ENCODE measurements at places on chromosomes 4 and X. TPM values are rescaled to one million over a fixed set of nuclear protein-coding genes. Genes with fewer than 3 reads are reported as not detected.

DNA sequence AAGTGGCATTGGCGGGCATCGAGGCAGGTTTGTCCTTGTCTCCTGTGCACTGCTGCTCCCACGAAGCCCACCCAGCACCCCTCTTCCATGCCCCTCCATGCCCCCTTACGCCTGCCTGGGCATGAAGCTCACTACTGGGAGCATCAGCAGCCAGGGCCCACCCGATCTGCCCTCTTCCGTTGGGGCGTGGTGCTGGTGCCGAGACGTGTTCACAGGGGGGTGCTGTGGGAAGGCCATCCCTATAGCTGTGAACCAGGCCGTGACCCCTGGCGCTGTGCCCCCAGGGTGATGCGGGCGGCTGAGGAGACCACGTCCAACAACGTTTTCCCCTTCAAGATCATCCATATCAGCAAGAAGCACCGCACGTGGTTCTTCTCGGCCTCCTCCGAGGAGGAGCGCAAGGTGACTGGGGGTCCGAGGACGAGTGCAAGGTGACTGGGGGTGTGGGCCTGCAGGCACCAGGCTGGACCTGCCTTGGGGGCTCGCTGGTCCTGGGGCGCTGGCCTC lies 19.3 kb upstream of the ADD1 start:
- peaks cover 43% of the 10 kb centered on the region for H3K36me3 ChIP-seq
- no peaks in the 10 kb centered on the region for H3K27me3 ChIP-seq
- H3K27ac ChIP-seq = no peak overlapping the region
- peak; percentile 47 for DNase-seq
- H3K4me3 ChIP-seq = no peak overlapping the region

- no peaks in the 10 kb centered on the region for H3K36me3 ChIP-seq
- peaks cover 7% of the 10 kb centered on the region for H3K27me3 ChIP-seq
- H3K27ac ChIP-seq = no peak overlapping the region
- H3K4me3 ChIP-seq = no peak overlapping the region
Observed at GRCh38 chr4:41129128-41129754, 85.1 kb downstream of the APBB2 start.

STATH gene
- total RNA-seq = not detected

- H3K27ac ChIP-seq = no peak overlapping the region
- H3K36me3 ChIP-seq = no peaks in the 10 kb centered on the region
- DNase-seq = no peak
- peaks cover 2% of the 10 kb centered on the region for H3K27me3 ChIP-seq
- no peak overlapping the region for H3K4me3 ChIP-seq
- no peaks in the 10 kb centered on the region for H3K4me1 ChIP-seq
Observed at GRCh38 chr4:140448162-140448561, 20.7 kb upstream of the CLGN start.

GRCh38 chrX:154125391-154126040 lies 18.5 kb upstream of the OPN1LW start:
- H3K27ac ChIP-seq = peak overlapping the region; percentile 37
- H3K27me3 ChIP-seq = no peaks in the 10 kb centered on the region
- no peak overlapping the region for H3K4me3 ChIP-seq
- no peaks in the 10 kb centered on the region for H3K36me3 ChIP-seq
- peaks cover 36% of the 10 kb centered on the region for H3K4me1 ChIP-seq
- no peak for DNase-seq

DNA sequence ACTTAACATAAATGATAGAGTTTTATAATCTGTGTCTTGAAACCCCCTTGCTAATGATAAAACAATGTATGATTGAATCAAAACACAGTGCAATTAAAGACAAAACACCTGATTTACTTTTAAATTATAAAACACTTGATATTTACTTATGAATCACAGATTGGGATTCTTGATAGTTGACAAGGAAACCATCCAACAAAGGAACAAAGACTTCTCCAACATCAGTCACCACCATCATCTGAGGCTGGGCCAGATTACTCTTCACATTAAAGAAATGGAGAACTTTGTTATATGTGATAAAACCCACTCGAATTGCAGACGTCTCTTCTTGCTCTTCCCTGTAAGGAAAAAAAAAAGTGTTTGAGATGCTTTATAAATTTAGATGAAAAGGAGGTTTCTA lies 67.4 kb downstream of the METTL14 start:
- no peaks in the 10 kb centered on the region for H3K4me1 ChIP-seq
- no peaks in the 10 kb centered on the region for H3K27me3 ChIP-seq
- H3K36me3 ChIP-seq = peaks cover 46% of the 10 kb centered on the region
- H3K4me3 ChIP-seq = no peak overlapping the region
- H3K27ac ChIP-seq = no peak overlapping the region

ETDA gene
- not detected for total RNA-seq

STAP1 gene
- 3.5 TPM for total RNA-seq

ACSL4 gene
- 21.5 TPM for total RNA-seq

- DNase-seq = no peak
- H3K4me3 ChIP-seq = no peak overlapping the region
- H3K27ac ChIP-seq = no peak overlapping the region
- peaks cover 3% of the 10 kb centered on the region for H3K36me3 ChIP-seq
- H3K27me3 ChIP-seq = no peaks in the 10 kb centered on the region
Observed at GRCh38 chr4:100008048-100008447, 58.0 kb upstream of the H2AZ1 start.

Measured in naive thymus-derived CD8-positive, alpha-beta T cell (primary cell).